ENCODE measurements at places on chromosomes 1 and 21.

DNA sequence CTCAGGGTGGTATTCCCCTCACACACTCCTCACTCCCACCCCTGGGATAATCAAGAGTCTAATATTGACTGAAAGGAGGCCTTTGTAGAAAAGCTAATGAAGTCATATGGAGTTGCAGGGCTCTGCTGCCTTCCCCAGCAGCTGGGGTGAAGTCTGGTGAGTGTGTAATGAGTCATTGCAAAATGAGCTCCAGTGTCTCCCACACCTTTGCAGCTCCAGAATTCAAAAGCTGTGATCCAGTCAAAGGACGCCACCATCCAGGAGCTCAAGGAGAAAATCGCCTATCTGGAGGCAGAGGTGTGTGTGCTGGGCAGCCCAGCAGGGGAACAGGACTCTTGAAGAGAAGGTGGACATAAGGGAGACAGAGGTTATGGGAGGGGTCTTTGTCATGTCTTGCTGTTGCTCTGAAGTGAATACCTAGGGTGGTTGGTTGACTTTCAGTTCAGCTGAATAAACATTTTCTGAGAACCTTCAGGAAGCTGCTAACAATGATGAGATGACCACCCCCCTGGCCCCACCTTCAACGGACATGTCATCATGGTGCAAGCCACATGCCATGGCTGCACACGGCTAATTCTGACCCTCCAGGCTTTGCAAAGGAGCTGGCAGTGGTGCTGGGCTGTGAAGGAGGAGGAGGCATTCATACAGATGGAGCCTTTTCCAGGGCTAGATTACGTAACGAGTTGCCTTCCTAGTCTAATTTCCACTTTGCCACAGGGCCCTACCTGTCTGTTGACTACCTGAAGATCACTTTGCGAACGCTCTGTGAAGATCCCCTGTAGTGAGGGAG, 32.2 kb upstream of the SNX27 start:
- DNase-seq: no peak

- DNase-seq: no peak
Observed at GRCh38 chr1:25246600-25247023, 642 bp downstream of the RSRP1 start.

- DNase-seq: peak; percentile 45
Observed at GRCh38 chr1:16155537-16156410, at the start of gene EPHA2. EPHA2 (minus strand) TSS chr1:16156069; CDS start chr1:16155932, 137 bp downstream.

GRCh38 chr1:39269791-39270342, 65.4 kb downstream of the MACF1 start:
- DNase-seq: no peak

DNA sequence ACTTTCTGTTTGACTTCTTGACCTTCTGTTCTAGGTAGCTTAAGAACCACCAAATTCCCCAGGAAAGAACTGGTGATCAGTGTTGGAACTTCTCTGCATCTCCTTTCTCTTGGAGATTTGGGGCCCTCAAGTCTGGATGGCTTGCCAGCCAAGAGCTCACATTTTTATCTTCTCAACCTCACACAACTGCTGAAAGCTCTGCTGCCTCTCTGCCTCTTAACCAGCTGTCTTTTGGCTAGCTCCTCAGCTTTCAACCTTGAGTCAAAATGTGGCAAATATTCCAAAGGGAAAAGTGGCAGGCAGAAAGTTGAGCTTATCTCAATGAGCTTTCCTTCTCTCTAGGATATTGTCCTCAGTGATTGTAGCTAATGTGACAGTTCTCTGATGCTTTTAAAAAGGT, 89.2 kb upstream of the CCDC190 start:
- DNase-seq: no peak

DNA sequence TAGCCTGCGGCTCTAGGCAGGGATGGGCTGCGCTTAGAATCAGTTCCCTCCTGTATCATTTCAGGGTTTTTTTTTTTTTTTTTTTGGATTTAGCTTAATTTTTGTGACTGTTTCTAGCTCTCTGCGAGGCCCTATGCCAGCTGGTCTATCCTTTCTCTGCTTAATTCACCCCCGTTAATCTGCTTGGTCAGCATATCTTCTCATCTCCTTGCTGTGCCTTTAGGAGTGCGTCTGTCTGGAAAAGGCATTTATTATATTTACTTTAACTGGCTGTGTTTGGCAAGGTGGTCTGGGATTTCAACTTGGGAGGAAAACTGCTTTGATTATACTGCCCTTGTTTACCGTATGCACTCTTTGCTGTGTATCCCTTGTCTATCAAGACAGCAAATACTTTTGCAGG, 184.8 kb upstream of the KIAA0040 start:
- no peak for DNase-seq

GRCh38 chr1:46110521-46110920, 21.9 kb downstream of the PIK3R3 start:
- DNase-seq: no peak

DNA sequence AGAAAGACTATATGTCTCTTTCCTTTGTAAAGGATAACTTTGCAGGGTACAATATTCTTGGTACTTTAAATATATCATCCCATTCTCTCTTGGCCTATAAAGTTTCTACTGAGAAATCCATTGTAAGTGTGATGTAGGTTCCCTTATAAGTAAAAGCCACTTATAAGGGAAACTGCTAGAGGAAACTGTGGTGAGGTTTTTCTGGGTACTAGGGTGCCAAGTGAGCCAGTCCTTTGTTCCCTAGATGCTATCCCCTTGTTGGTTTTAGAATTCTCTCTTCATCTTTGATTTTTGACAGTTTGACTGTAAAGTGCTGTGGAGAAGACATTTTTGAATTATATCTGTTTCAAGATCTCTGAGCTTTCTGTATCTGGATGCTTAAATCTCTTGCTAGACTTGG, 108.9 kb upstream of the NEK7 start:
- DNase-seq: no peak

DNA sequence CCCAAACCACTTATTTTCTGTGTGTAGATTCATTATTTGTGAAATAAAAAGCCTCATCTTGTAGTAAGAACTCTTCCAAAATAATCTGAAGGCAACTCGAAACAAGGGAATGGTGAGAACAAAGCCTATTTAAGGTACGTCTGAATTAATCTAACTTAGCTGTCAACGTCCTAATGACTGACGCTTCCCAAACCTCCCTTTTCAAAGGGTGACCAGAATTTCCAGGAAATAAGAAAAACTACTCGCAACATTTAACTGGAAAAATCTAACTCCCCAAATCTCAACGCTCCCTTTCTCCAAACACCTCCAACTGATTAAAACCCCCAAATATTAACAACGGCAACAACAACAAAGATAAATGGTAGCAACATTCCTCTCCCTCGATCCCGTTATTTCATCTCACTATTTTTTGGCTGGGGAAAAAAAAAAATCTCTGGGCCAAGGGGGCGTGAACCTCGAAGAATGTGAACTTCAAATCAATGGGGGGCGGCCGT, 693 bp downstream of the SRSF10 start:
- DNase-seq: no peak

DNA sequence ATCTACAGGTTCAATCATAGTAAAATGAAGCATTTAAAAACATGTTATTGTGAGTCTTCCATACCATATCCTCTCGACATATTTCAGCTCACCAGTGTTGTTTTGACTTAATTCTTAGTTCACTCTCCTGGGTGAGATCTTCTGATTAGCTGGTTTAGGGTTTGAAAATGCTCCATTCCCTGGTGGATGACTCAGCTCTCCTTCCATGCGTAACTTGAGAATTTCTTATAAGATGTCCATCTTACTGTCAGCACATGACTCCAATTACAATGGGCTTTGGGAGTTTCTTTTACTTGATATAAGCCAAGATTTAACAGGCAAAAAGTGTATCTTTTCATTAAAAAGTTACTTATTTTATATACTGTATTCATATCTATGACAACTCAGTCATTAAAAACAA, 476.5 kb downstream of the BRINP3 start:
- DNase-seq: no peak
